ENCODE measurements at places on chromosomes 5 and 9.

- no peak for DNase-seq
Measured at GRCh38 chr5:169652057-169652456, 15.0 kb downstream of the DOCK2 start.

DNA sequence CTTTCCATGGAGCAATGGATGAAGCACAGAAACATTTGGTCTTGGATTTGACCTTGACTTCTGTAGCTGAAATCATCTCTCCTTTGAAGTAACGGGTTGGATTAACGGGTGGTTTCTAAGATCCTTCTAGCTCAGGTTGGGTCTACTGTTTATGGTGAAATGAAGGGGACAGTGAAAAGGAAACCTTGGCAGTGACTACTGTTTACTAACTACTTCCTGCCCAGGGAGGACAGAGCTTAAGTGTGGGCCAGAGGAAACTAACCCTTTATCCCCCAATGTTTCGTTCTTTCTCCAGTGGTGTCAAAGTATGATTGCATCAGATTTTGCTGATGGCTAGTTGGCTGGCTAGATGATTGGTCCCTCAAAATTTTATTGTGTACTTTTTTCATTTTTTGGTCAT is 22.2 kb downstream of the SKP2 start:
- DNase-seq, result no peak

GRCh38 chr5:146565764-146566367 is 49.9 kb upstream of the GPR151 start:
- DNase-seq, result peak; percentile 13

DNA sequence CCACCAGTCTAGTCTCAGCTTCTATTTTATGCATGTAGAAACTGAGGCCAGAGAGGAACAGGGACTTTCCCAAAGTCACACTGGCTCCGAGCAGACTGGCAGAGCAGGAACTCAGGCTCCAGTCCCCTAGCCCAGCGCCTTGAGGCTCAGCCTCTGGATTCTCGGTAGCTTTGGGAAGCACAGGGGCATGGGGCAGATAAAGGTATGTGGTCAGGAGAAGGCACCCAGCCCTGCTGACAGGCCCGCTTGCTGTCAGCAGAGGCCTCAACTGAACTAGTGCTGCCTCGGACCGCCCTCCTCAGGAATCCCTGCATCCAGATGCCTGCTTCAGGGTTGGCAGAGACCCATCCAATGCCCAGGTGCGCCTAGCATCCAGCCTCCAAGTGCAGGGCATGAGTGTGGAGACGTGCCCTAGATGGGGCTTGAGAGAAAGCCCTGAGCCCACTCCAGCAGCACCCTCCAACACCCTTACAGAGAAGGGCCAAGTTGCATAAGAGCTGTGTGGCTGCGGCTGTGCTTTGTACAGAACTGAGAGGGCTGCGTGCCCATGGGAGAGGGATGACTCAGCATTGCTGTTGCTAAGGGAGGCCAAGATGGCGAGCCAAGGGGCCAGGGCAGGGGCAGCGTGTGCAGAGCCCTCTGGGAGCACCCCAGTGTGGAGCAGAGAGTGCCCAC is 168.6 kb downstream of the MACROH2A1 start:
- DNase-seq, result no peak

DNA sequence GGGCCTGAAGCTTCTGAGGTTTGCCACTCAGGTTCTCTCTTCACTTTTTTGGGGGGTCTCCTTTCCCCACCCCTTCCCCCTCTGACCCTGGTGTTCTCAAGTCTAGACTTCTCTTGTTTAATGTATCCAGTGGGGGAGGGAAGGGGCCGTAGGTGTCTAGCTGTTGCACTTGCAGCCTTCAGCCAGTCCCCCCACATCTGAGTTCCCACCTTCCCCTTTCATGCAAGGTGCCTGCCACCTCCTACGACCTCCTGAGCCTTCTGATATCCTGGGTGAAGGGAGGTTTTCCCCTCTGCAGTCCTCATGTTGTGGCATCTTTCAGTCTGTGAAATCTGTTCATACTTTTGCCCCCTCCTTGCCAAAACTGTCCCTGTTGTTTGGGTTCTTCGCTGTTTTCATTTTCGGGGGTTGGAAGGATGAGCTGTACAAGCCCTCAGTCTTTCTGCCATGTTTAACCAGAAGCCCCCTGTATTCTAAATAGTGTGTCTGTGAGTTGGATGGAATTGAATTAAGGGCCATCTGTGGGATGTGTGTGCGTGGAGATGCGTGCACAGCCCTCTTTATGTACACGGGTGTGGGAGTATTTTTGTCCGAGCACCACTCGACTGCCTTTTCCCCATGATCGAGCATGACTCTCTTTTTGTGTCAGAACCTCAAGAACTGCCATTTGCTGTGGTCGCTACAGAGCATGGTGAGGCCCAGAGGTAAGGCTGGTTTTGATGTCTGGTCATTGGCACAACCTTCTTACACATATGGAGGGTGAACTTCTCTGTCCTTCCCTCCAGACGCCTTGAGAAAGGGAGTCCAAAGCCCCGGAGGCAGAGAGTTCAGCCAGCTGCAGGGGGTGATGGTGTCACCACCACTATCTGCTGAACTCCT is 23.6 kb downstream of the PRRC2B start:
- no peak for DNase-seq

DNA sequence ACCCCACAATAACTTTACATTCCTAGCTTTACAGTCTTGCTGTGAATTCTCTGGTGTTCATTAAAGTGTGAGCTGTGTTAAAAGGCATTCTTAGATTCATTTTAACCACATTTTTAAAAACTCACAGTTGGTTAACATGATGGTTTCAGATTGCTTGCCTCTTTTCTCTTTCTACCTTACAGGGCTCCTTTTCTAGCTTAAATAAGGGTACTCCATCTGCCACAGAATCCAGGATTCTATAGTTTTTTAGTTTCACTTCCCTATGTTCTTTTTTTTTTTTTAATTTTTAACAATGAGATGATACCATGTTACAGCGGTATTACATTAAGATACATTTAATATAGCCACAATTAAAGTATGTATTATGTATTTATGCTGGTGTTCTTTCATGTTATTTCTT is 3.9 kb upstream of the FBXO4 start:
- no peak for DNase-seq

GRCh38 chr9:69762527-69762926 is 2.7 kb upstream of the PTAR1 start:
- no peak for DNase-seq

DNA sequence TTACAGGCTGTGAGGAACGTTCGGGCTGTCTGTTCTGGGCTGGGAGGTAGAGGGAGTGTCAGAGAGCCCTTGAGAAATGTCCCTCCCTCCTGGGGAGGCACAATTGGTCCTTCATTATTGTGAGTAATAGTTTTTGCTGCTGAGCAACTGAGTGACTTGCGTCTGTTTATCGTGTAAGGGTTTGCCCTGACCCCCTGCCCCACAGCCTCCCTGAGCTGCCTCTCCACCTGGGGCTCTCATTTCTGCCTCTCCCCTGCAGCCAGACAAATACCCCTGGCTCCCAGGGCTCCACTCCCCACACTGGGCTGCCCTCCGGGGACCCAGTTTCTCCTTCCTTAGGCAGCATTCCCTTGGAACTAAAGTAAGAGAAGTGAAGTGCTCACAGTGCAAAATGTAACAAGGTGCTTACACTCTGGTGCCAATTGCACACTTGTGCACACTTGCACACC is 174.9 kb upstream of the MVB12B start:
- peak; percentile 42 for DNase-seq

DNA sequence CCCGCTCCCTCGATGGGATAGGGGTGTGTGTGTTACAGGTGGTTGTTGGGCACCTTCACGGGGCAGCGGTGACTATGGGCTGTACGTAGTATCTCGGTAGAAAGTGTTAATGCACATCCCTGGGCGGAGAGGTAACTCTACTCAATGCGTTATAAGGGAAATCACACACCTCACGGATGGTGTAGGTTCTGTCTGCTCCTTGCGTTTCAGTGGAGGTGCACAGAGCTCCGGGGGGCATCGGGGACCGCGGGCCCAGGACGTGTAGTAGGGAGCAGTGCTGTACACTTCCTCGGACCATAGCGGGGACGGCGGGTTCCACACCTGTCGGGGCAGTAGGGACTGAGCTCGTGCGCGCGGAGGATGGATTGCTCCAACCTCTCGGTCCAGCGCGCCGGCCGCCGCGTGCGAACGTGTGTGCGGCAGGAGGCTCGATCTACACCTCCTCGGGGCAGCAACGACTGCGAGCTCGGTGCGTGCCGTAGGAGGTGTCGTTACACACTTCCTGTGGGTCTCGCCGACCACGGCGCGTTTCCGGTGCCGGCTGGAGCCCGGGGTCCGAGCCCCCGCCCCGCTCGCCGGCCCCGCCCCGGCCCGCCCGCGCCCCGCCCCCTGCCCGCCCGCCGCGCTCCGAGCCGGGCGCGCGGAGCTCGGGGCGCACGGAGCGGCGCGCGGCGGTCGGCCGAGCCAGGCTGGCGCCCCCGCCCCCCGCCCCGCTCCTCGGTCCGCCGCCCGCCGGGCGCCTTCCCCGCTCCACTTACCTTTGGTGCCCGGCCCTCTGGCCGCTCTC is at the start of gene KIAA1958:
Gene KIAA1958 (plus strand): TSS at position 607 of the 787 bp plus-strand sequence. CDS start 87,254 bp downstream, outside the sequence.
- peak; percentile 14 for DNase-seq

- no peak for DNase-seq
Measured at GRCh38 chr9:81145331-81145963, 543.9 kb downstream of the TLE1 start.

DNA sequence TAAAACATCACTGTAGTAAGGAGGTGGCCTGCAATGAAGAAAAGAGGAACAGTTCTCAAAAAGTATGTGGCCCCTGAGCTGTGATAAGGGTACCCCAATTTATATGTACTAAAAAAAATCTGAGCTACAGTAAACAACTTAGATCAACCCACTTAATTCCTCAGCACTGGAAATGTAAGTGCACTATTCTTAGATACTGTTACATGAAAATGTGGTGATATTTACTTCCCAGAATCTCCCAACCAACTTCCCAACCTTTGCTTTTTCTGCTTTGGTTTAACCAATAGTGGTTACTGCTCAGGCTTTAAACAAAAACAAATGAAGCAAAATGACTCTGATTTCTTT is 114.8 kb downstream of the SEMA5A start:
- DNase-seq, result no peak

GRCh38 chr9:4508907-4509589 is 18.8 kb downstream of the SLC1A1 start:
- no peak for DNase-seq

DNA sequence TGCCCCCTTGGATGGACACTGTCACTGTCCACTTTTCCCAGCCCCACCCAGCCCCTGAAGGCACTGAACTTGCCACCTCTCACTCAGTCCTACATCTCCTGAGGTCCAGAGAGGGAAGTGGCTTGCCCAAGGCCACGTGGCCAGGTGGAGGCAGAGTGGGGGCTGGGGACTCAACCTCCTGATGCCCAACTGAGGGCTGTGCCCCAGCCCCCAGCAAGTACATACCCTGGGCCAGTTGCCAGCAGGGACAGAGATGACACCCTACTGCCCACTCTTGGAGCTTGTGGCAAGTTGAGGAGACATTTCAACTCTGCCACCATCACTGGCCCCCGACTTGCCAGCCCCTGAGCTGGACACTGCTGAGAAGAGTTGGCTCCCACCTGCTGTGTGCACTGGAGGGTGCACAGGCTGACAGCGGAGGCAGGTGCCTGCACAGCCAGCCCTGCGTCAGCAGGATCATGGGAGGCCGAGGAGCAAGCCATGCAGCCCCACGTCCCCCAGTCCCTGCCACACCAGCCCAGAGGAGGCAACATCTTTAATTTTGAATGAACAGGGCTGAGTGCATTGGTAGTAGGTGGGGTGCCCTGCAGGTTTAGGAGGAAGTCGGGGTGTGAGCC is 39.4 kb downstream of the UNC5A start:
- no peak for DNase-seq

DNA sequence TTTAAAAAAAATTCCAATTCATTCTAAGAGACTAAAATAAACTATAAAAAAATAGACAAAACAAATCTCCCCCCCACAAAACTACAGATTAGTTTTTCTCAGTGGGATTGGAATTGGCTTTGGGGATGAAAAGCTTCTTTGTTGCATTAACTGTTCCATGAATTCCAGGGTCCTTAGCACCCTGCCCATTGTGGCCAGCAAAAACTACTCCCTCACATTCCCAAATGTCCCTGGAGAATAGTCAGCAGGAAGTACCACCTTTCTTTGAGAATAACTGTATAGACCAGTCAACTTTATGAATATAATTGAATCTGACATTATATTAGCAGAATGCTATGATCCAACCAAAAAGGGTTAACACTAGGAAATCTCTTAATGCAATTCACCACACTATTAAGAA is 147.9 kb downstream of the LPAR1 start:
- DNase-seq, result no peak

GRCh38 chr5:51388488-51389287 is 5.4 kb downstream of the ISL1 start:
- DNase-seq, result no peak

DNA sequence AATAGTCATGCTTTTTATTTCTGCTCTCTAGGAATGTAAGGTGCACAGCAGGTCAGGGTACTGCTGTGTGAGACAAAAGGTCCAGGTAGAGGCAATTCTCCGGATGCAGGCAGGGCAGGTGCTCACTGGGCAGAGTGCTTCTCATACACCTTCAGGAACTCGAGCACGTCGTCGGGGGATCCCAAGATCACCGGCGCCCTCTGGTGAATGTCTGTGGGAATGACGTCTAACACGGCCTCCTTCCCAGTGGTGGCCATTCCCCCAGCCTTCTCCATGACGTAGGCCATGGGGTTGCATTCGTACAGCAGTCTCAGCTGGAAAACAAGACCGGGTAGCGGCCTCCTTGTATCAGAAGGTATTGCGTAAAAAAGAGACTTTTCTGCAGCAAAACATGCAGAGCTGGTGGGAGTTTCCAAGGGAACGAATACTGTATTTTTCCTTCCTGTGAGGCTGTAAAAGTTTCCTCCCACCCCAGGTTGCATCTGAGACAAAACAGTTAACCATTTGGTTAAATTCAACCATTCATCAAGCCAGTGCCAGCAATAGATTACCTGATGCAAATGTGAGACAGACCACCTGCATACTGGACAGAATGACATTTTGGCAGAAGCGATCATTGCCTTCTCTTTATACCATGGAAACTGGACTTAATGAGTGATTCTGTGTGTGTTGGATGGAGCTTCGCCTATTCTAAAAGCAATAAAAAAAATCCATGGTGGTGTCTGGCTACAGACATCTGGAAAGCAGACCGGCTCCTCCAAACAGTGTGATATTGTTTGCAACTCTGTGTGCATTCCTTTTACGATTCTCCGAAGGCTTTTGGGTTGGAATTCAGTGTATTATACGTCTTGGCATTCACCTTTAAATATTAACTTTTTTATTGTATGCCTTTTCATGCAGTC is 9.9 kb upstream of the FBP2 start:
- no peak for DNase-seq

- no peak for DNase-seq
Measured at GRCh38 chr5:76245590-76245989, 157.5 kb upstream of the IQGAP2 start.

DNA sequence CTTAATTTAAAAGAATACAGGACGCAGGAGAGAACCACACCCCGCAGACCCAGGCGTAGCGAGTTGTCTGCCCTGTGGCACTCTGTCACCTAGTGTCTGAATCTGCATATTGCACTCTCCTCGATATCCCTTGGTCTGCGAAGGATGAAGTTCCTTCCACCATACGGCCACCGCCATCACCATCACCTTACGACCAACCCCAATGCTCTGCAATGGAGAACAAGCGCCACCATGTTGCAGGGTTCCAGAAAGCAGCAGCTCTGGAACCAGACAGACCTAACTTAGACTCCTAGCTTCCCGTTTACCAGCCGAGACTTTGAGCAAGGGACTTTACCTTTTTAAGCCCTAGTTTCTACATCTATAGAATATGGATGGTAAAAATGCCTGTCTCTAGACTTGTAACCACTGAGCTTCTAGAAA is 77.4 kb upstream of the DMRT1 start:
- peak; percentile 6 for DNase-seq

GRCh38 chr5:157596487-157596886 is 20.9 kb upstream of the ADAM19 start:
- no peak for DNase-seq

All from NCI-H1417 treated with DMSO at 0.1 percent for 48 hours (cell line).